Right forelimb (tissue), 1 donor: ENCODE measurements at places on chromosomes 13 and 19.

- DNase-seq: no peak
Measured at GRCh38 chr19:23799321-23799720, 40.6 kb upstream of the ZNF681 start.

GRCh38 chr19:16111909-16112752 is 442 bp downstream of the RAB8A start:
- no peak for DNase-seq

- peak; percentile 24 for DNase-seq
Measured at GRCh38 chr19:29323440-29324290, 110.7 kb upstream of the UQCRFS1 start.

- no peak for DNase-seq
Measured at GRCh38 chr19:41563854-41564514, 12.0 kb upstream of the CEACAM21 start.

- DNase-seq: no peak
Measured at GRCh38 chr13:106295971-106296370, 239.5 kb downstream of the EFNB2 start.

- DNase-seq: no peak
Measured at GRCh38 chr19:30579419-30579818, 207.2 kb downstream of the ZNF536 start.

GRCh38 chr13:75079226-75079625 is 402.7 kb downstream of the TBC1D4 start:
- DNase-seq: no peak

- DNase-seq: no peak
Measured at GRCh38 chr13:103140001-103140671, 73.9 kb upstream of the SLC10A2 start.

- no peak for DNase-seq
Measured at GRCh38 chr13:36839281-36839680, 20.3 kb downstream of the RFXAP start.

DNA sequence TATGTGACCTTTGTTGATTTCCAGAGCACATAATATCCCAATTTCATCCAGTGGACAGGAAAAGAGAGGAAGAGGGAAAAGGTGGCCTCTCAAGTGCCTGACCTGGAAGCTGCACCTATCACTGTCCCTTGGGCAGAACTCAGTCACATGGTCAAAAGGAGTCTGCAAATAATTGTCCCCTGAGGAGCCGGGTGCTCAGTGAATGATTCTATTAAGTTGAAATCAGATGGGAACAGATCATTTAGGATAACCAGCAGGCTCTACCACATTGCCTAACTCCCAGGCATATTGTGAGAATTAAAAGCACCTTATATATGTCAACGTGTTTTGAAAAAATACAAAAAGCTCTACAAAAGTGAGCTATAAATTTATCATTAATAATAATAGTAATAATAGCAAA is 6.8 kb downstream of the KL start:
- no peak for DNase-seq

GRCh38 chr19:39533003-39533512 is 406 bp upstream of the EID2B start:
- DNase-seq: no peak

DNA sequence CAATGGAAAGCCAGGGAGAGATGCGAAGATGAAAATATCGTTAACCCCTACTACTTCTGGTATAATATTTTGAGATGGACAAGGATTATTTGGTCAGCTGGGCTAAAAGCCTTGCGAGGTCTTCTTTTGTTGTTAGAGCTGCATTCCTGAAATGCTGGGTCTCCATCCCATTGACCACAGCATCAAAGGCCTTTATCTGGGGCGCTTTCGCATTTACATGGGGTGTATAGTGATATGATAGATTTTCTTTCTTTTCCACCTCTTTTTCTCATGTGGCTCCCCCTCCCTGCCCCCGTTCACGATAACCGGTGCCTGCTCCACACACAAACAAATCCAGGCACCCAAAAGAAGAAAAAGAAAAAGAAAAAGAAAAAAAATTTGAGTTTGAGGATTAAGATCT is 77.5 kb downstream of the ZNF536 start:
- no peak for DNase-seq

DNA sequence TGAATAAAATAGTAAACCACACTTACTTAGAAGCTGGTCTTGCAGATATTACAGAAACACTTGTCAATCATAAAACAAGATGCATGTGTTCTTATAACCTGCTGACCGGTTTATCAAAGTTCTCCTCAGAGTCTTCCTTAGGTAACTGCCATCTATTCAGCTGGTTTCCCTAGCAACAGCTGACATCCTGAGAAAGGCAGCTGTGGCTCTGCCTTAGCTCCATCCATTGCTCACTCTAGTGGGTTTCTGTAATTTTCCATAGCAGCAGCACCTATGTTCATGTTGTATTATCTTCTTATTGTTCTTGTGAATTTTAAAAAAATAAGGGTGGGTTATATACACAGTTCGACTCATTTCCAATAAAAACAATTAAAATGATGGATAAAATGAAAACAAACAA is 87.8 kb downstream of the RAP2A start:
- DNase-seq: no peak

- no peak for DNase-seq
Measured at GRCh38 chr13:30128095-30128494, 179.3 kb downstream of the KATNAL1 start.

GRCh38 chr19:5705552-5705951 is 14.4 kb downstream of the LONP1 start:
- DNase-seq: no peak

- DNase-seq: no peak
Measured at GRCh38 chr13:99367106-99367616, 60.0 kb upstream of the GPR183 start.

GRCh38 chr13:75547917-75548316 is 1.7 kb upstream of the UCHL3 start:
- no peak for DNase-seq

DNA sequence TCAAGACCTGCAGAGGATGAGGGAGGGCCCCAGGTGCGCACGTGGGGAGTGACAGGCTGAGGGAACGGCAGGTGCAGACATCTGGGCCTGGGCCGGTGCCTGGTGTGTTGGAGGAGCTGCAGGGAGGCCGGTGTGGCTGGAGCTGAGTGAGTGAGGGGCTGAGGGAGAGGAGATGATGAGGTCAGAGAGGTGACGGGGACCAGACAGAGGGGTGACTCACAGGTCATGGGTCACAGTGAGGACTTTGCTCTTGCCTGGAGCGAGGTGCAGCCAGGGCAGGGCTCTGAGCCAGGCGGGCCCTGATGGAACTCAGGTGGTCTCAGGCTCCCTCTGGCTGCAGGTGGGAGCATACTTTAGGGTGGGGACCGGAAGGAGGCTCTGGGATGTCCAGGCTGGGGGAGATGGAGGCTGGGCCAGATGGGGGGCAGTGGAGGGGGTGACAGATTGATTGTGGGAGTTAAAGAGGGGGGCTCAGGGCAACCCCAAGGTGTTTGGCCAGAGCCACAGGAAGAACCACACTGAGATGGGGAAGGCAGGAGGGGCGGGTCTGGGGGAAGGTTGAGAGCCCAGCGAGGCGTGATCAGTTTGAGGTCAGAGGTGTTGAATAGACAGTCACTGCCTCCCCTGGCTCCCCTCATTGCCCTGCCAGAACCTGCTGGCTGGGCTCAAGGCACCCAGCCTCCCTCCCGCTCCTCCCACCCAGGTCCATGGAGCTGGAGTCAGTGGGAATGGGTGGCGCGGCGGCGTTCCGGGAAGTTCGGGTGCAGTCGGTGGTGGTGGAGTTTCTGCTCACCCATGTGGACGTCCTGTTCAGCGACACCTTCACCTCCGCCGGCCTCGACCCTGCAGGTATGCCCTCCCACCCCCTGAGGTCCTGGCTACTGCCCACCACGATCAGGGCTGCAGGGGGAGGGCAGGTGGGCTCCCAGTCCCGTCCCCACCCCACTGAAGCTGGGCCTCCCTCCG is 8.4 kb downstream of the ARHGAP33 start:
- DNase-seq: no peak

- no peak for DNase-seq
Measured at GRCh38 chr13:57946361-57946760, 314.8 kb downstream of the PCDH17 start.

DNA sequence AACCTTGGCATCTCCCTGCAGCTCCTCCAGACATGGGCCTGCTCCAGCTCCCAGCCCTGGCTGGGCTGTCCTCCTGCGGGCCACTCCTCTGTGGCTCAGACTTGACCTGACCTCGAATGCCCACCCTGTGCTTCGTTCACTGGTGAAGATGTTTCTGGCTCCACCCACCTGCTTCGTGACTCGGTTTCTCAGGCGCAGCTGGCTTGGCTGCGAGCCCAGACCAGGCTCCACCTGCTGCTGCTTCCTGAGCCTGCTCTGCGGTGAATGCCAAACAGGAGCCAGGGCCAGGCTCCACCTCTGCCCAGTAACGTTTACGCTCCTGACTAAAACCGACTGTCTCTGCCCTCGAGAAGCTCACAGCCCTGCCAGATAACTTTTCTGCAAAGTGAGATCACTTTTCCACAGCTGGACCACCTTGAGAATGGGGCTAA is 8.9 kb upstream of the RSPH6A start:
- DNase-seq: peak; percentile 34

- DNase-seq: no peak
Measured at GRCh38 chr19:27676334-27676733, 1536.6 kb downstream of the UQCRFS1 start.

DNA sequence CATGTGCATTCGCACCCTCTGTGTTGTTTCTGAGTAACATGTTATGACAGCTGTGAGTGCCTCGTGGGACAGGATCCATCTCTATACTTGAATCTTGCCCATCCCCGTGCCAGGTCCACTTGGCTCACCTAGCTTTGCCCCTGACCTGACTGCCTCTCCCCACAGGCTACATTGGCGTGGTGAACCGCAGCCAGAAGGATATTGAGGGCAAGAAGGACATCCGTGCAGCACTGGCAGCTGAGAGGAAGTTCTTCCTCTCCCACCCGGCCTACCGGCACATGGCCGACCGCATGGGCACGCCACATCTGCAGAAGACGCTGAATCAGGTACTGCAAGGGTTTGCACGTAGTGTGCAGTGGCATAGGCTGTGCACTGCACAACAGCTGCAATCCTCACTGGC is 53.2 kb downstream of the TMED1 start:
- DNase-seq: no peak

DNA sequence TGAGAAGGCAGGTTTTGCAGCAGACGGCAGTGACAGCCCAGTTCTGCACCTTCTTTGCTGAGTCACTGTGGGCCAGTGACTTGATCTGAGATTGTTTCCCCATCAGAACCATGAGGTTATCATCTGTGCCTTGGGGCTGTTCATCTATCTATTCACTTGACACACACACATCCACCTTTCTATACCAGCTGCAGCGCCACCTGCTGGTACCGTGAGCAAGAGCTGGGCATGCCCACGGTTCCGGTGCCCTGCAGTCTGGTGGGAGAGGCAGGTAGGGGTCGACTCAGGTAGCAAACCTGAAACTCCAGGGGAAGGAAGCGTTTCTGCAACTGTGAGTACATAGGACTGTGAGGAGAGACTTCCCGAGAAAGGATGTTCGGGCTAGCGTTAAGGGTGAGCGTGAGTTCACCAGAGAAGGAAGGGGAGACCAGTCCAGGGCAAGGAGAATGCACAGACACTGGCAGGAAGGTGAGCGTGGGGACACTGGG is 7.5 kb upstream of the LIN7B start:
- DNase-seq: no peak

DNA sequence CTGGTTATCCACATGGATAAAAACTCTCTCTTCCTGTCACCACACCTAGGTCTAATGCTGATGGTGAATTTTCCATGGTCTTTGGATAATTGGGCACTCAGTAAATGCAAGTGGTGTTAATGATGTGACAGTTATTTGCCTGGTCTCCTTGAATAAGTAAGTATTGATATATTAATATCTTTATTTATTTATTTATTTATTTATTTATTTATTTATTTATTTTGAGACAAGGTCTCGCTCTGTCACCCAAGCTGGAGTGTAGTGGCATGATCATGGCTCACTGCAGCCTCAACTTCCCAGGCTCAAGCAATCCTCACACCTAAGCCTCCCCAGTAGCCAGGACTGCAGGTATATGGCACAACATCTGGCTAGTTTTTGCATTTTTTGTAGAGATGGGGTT is 46.3 kb upstream of the ITM2B start:
- DNase-seq: no peak

- no peak for DNase-seq
Measured at GRCh38 chr19:56083668-56084067, 37.4 kb downstream of the ZNF787 start.

DNA sequence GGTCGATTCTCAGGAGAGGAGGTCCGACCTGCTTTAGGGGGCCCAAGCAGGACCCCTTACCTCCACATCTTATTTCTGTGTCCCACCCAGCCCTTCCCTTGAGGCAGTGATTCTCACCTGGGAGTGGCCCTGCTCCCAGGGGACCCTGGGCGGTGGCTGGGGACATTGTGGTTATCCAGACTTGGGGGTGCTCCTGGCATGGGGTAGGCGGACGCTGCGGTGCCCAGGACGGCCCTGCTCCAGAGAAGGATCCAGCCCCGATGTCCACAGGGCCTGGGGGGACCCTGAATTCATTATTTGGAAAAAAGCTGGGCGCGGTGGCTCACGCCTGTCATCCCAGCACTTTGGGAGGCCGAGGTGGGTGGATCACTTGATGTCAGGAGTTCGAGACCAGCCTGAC is 84.4 kb downstream of the GADD45B start:
- no peak for DNase-seq

DNA sequence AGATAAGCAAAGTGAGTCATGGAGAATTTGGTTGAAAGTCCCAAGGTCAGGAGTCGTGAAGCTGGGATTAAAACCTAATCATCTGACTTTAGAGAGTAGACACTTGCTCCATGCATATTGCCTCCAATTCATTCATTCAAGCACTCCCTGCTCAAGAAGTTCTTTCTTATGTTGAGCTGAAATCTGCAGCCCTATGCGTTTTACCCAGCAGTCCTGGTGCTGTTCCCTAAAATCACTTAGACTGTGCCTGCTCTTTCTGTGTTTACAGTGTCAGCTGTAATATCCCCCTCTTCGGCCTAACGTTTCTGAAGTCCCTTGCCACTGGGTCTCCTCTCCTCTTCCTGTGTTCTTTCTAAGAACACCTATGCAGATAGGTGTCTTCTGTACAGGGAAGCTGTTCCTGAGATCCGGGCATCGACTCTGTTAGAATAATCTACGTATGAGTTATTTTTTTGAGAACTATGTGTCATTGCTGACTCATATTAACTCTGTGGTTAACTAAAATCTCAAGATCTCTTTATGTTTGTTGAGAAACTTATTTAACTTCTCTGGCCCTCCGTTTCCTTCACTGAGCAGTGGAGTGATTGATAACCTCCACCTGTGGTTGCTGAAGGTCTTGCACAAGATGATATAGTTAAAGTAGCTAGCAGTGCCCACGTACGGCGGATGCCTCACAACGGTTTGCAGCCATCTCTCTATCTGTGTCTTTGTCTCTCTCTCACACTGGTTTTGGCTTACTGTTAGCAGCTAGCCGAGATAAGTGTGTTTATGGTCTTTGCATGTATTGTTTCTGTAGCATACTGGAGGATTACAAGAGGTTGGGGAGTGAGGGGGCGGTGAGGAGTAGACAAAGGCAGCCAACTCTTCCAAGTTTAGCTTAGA is 4.7 kb downstream of the ALOX5AP start:
- DNase-seq: no peak

GRCh38 chr13:93413972-93414717 is 187.5 kb downstream of the GPC6 start:
- no peak for DNase-seq
